Stimulated activated CD4-positive, alpha-beta T cell treated with anti-CD3 and anti-CD28 coated beads, TNF-alpha, amount 100 ng/mL, for 48 hours (primary cell): ENCODE measurements at places on chromosomes 6 and 20.
A peak's percentile ranks its signal among the peaks of the same experiment; 100 is the strongest.

DNA sequence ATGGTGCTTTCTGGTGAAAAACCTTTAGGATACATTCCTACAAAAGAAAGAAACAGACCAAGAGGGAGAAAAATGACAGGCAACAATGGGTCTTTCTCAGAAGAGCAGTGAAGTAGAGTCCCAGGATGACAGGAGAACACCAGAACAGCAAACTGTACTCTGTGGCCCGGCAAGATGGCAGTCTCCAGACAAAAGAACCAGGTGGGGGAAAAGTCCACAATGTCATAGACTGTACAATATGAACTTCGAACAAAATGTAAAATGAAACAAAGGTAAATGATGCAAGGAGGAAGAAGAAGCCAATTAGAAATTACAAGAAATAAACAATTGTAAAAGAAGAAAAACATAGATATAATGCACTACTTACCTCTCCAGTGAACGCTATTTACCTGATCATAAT, 23.2 kb upstream of the HSF2 start:
- no peak for DNase-seq

DNA sequence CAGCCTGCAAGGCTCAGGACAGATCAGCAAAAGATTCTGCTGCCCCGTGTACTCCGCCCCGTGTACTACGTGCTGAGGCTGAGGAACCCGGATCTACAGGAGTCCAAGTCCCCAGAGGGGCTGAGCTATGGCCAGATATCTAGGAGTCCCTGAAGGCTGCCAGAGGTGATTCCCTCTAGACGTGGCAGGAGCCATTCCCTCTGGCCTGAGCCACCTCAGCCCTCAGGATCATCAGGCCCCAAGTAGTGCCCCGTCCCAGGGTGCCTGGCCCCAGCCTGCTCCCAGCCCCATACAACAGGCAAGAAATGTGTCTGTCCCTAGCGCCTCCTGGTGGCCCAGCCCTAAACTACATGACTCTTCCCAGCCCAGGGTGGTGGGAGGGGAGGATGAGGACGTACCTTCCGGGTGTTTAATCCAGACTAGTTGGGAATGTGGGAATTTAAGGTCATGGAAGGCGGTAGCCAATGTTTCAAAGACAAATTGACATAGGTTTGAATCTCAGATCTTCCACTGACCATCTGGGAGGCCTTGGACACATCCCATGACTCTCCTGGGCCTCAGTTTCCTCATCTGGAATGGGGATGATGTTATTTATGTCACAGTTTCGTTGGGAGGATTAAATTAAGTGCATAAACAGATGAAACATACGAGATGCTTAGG, 49.4 kb upstream of the PTPN1 start:
- DNase-seq, result peak; percentile 64

DNA sequence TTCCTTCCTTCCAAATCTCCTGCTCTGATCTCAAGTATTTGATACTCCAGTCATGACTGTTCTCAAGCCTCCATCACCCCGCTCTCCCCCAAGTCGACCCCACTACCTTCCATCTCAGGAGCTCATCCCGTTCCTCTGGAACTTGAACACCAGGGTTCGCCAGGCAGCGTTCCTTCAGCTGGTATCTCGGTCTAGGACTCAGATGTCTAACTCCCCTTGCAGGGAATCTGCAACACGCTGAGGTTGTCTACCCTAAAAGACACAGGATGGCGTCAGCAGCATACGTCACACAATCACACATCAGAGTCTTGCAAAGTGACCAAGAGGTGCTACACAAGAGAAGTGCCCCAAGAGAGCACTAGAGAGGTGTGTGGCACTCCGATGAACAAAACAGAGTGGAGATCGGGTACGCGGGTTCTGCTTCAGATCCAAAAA, 706 bp downstream of the ZNF184 start:
- DNase-seq, result peak; percentile 38

- DNase-seq, result peak; percentile 48
Measured at GRCh38 chr20:1301031-1301529, 27.9 kb downstream of the SDCBP2 start.

DNA sequence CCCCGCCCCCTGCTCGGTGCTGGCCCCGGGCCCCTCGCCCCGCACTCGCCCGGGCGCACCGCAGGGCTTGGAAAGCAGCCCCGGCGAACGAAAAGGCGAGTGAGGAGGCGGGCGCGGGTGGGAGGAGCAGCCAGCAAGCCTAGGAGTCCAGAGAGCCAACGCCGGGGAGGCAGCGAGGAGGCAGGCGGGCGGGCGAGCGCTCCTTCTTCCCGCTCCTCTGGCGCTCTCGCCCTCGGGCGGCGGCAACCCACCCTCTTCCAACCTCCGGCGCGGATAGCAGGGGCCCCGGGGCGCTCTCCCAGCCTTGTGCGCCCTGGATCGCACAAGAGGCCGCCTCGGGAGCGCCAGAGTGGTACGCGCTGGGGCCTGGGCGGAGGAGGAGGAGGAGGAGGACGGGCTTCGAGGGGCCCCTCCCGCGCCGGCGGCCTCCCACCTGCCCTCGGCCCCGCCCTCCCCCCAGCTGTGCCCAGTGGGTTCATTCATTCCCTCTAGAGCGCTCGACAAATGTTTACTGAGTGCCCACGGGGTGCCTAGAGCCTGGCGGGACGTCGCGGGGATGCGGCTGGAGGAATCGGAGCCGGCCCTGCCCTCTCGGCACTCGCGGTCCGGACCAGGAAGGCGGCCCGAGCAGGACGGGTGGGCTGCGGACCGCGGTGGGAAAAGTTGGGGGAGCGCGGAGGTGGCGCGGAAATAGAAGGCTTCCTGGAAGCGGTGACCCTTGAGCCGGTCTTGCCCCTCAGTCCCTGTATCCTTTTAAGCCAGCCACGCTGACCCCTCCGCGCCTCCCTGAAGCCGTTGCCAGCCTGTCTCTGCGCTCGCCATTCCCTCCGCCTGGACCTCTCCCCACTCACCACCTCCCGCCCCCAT, at the start of gene BMP7:
TSS of gene BMP7 (minus strand) at position 351 of the 867 bp plus-strand sequence. CDS start 519 bp downstream, outside the sequence.
- DNase-seq, result no peak

GRCh38 chr6:161128230-161128629, 136.7 kb downstream of the MAP3K4 start:
- DNase-seq, result no peak

GRCh38 chr20:6764619-6765018, 2.9 kb upstream of the BMP2 start:
- no peak for DNase-seq

GRCh38 chr20:45752746-45753145, 30.6 kb downstream of the SPINT4 start:
- DNase-seq, result peak; percentile 2

- DNase-seq, result no peak
Measured at GRCh38 chr6:144418959-144419545, 133.9 kb downstream of the UTRN start.

- DNase-seq, result no peak
Measured at GRCh38 chr6:34562861-34563512, 6.9 kb upstream of the SPDEF start.

- DNase-seq, result no peak
Measured at GRCh38 chr20:37423545-37423944, 77.6 kb downstream of the SRC start.

- DNase-seq, result no peak
Measured at GRCh38 chr6:424741-425417, 33.3 kb downstream of the IRF4 start.
